Renal cortex interstitium (tissue), 15 donors: ENCODE measurements at places on chromosomes 3 and 15.

DNA sequence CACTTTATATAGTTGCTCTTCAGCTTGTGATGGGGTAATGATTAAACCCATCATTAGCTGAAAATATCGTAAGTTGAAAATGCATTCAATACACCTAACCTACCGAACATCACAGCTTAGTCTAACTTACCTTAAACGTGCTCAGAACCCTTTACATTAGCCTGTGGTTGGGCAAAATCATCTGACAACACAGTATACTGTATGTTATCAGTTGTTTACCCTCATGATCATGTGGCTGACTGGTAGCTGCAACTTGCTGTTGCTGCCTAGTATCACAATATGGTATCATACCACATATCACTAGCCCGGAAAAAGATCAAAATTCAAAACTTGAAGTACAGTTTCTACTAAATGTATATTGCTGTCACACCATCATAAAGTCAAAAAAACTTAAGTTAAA, 9.5 kb downstream of the ZNF280D start:
- no peak for DNase-seq

DNA sequence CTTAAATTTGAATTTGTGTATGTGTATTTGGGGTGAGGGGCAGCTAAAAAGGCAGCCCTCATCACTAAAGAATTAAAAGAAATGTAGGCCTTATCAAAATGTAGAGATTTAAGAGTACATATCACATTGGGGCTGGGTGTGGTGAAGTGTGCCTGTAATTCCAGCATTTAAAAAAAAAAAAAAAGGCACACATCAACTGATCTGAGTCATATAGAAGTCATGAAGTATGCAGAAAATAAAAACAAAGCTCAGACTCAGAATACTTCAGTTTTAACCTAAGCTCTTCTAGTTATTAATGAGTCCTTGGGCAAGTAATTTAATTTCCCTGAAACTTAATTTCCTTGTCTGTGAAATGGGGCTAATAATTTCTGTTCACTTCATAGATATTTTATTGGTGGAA, 31.6 kb downstream of the SLC24A1 start:
- no peak for DNase-seq

GRCh38 chr15:53978253-53978906, at the start of gene UNC13C:
TSS of gene UNC13C (plus strand) at chr15:53978441. CDS start at chr15:54012904, 34,463 bp downstream.
- DNase-seq = peak; percentile 22

- no peak for DNase-seq
Observed at GRCh38 chr3:147987549-147987948, 578.4 kb downstream of the ZIC1 start.

GRCh38 chr3:24192469-24193056, 247.5 kb downstream of the NR1D2 start:
- no peak for DNase-seq

GRCh38 chr3:127456471-127457093, 134.0 kb downstream of the TPRA1 start:
- DNase-seq = no peak

- DNase-seq = no peak
Observed at GRCh38 chr3:115720983-115721382, 97.7 kb downstream of the GAP43 start.

- no peak for DNase-seq
Observed at GRCh38 chr3:37072892-37073291, 79.6 kb downstream of the MLH1 start.

GRCh38 chr15:82134461-82134860, 88.6 kb upstream of the MEX3B start:
- no peak for DNase-seq

- no peak for DNase-seq
Observed at GRCh38 chr3:30020380-30020779, 586.0 kb upstream of the TGFBR2 start.

- DNase-seq = no peak
Observed at GRCh38 chr15:40845036-40845435, 1.2 kb downstream of the SPINT1 start.

- DNase-seq = no peak
Observed at GRCh38 chr3:12423918-12424630, 60.2 kb upstream of the TSEN2 start.

DNA sequence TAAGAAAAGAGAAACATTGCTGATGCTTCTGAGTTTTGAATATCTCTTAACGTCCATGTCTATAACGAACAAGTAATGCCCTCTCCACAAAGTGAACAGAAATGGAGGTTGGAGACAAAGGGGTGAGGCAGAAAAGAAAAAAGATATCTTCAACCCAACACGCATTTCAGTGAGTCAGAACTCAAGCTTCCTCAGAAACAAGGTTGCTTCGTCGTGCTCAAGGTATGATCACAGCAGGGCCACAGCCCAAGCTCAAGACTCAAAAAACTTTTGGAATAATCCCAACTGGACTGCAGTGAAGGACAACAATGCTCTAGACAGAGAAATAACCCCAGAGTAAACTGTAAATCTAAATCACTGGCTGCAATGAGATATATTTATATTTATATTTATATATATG, 18.9 kb downstream of the WNT5A start:
- no peak for DNase-seq

GRCh38 chr3:45460361-45460760, 72.0 kb downstream of the LARS2 start:
- no peak for DNase-seq

DNA sequence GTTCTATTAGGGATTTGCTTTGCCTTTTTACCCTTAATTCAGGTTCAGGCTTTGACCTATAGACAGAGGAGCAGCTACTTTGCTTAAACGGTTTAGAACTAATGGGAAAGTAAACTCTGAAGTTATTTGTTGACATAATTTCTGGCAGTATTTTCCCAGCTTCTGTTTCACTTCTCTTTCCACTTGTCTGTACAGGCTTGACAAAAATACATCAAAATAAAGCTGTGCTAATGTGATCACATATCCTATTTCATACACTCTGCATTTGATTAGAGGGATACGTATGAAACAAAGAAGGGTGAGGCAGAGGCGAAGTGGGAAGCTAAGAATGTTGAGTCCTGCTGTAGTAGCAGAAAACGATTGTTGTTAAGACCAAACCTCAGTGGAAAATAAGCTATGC, 389.1 kb upstream of the RARB start:
- no peak for DNase-seq

GRCh38 chr3:132643366-132643765, 16.2 kb downstream of the ACAD11 start:
- DNase-seq = no peak

GRCh38 chr3:2078821-2079220, 19.8 kb upstream of the CNTN4 start:
- DNase-seq = no peak

DNA sequence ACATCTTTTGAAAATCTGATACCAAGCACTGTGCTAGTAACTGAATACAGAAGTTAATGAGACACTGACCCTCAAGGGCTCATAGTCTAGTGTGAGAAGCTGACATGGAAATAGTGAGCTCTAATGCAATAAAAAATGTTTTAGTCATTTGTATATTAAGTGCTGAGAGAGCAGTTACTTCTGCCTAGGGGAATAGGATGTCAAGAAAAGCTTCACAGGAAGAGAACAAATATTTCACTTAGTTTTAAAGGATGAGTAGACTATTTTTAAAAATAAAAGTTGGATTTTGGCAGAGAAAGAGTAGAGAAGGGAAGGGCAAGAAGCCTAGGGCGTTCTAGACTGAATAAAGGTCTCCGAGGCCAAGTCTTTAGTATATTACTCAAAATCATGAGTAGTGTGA, 158.4 kb downstream of the ATG7 start:
- no peak for DNase-seq

- no peak for DNase-seq
Observed at GRCh38 chr3:157128771-157129681, 30.9 kb downstream of the CCNL1 start.

DNA sequence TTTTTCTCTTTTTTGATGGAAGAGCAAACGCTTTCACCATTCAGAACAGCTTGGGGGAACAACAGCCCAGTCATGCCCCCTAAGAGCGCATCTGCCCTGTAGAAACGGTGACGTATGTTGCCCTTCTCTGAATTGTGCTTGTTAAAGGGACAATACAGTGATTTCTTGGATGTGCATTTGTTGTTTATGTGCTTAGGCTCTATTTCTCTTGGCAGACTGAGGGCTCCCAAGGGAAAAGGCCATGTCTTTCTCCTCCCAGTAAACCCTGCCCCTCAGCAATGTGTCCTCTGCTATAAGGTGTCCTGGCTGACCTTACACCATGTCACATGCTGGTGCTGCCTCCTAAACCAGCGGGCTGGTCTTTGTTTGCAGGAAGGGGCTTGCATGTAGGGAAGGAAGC, 346.1 kb downstream of the EPHB1 start:
- no peak for DNase-seq

DNA sequence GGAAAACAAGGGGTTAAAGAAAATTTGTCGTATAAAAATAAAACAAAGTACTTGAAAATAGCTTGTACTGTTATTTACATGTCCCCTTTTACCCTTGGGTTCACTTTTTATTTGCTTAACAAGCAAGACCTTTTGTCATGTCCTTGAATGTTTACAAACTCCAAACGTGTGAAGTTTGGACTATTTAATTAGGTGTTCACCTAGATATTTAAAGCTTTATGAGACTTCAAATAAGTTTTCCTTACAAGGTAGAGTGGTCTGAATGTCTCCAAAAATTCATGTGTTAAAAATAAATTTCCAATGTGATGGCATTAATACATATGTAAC, 242.0 kb upstream of the TTC14 start:
- no peak for DNase-seq

DNA sequence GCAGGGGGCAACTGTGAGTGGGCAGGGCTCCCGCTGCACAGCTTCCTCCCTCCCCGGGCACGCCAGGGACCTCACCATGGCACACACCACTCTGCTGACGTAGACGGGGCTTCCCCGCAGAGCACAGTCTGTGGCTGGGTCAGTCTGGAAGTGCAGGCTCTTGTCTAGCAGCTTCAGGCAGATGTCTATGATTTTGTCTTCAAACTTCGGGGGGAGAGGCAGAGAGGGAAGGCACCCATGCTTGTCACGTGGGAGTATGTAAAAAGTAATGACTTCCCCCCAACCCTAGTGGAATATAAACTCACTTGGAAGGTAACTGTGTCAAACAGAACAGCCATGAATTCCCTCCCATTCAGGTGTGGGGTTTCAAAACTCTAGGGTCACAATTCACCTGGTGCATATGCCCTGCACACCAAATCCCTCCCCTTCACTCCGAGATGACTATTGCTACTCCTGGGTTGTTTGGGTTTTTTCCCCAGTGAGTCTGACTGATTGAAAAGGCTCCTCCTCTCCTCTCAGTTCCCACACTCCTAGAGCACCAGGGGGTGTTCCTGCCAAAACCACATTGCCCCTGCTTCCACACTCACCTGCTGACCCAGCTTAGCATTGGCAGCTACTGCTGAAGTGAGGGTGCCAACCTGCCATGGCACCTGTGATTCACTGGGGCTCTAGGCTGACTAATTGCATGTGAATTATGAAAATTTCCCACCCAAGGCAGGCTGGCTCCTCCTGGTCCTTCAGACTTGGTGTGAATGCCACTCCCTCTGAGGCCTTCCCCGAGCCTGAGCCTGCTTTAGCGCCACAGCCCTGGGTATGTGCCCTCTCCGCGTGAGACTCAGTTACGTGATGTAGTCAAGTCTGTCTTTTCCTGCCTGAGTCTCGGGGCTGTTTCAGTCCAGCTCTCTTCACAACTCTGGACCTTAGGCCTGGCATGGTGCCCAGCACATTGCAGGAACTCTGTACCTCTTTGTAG, 13.0 kb downstream of the TGM5 start:
- no peak for DNase-seq

DNA sequence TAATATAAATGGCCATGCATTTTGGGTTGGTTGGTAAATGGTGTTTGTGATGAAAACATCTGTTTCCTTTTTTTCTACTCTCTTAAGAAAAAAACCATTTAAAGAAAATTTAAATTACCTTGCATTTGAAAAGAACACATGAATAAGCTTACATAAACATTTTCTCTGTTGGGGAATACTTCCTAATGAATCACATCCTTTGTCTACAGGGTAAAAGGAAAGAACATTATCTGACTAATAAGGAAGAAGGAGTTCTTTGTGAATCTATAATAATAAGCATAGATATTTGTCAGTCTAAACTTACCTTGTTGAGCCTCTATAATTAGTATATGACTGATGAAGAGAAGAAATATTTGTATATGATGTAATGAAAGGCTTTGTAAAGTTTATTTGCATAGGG, 254.1 kb upstream of the ZNF717 start:
- DNase-seq = no peak

GRCh38 chr3:195020921-195021320, 250.0 kb downstream of the XXYLT1 start:
- no peak for DNase-seq

GRCh38 chr15:60179786-60180391, 175.8 kb downstream of the FOXB1 start:
- DNase-seq = no peak
